ENCODE measurements at places on chromosomes 1 and 21. TPM values are rescaled to one million over a fixed set of nuclear protein-coding genes. Genes with fewer than 3 reads are reported as not detected.
A peak's percentile ranks its signal among the peaks of the same experiment; 100 is the strongest.

DNA sequence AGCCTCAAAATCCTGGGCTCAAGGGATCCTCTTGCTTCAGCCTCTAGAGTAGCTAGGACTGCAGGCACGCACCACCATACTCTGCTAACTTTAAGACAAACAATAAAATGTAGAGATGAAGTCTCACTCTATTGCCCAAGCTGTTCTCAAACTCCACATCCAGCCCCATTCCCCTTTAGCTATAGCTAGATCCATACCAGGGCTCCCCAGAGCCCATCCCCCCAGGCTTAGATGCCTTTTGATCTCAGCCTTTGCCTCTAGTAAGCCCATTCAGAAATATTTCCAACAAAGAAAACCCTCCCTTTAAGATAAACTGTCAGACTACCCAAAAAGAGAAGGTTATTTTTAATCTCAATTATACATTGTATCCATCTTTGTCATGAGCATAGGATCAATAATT is 325.4 kb downstream of the CHRM3 start:
- no peaks in the 10 kb centered on the region for H3K27me3 ChIP-seq
- no peaks in the 10 kb centered on the region for H3K4me1 ChIP-seq
- no peak overlapping the region for H3K27ac ChIP-seq
- DNase-seq: no peak
- no peaks in the 10 kb centered on the region for H3K36me3 ChIP-seq

DNA sequence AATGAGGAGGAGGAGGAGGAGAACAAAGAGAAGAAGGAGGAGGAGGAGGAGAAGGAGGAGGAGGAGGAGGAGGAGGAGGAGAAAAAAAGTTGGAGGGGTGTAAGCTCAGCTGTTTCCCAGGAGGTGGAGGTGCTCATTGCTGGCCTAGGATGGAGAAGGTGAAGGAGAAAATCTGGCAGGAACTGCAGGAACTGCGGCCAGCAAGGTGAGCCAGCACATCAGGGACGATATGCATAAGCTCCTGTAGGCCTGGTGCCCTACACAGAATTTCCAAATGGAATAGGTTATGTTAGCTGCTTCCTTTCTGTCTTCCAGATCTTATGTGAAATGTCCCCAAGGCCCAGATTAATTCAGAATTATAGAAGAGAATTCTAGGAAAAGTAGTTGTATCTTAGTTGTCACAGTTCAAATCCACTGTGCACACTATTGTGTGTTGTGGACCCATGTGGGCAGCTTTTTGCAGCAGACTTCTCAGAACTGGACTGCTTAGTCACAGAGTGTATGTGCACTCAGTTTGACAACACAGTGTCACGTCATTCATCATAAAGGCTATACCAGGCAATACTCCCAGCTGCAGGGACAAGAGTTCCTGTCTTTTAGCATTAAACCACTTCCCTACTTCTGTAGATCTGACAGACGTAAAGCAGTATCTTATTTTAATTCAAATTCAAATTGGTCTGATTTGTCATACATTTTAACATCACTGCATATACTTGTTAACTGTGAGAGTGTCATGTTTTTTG is 303.7 kb downstream of the HLX start:
- no peaks in the 10 kb centered on the region for H3K27me3 ChIP-seq
- H3K27ac ChIP-seq: no peak overlapping the region
- no peak overlapping the region for H3K4me3 ChIP-seq
- no peaks in the 10 kb centered on the region for H3K36me3 ChIP-seq

DNA sequence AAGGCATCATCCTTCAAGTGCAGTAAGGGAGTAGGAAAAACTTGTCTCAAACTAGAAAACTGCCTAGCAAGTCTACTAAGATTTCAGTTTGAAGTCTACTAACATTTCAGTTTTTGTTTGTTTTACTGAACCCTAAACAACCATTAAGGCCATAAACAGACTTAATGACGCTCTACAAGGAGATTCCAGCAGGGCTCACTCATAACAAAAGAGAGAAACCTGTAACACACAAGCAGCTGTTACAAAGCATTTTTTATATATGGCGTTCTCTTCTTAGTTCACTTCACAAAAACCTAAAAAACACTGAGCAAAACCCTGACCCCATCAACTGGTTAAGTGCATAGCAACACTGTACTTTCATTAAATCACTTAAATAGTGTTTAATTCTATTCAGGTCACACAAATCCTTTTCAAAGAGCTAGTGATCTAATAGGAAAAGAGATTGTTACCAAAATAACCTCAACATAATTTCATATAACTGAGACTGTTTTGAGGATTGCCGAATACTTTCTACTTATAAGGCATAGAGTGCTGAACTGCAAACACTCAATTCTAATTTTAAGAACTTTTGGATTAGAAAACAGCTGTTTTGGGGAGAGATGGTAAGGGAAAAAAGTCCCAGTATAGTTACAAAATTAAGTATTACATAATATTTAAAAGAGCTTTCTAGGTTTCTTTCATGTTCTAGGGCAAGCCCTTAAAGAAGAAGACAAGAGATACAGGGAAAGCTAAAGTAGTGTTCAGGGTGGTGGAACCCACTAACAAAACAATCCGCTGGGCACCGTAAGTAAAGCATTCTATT is 1.4 kb downstream of the B3GALNT2 start:
- no peaks in the 10 kb centered on the region for H3K36me3 ChIP-seq
- peaks cover 17% of the 10 kb centered on the region for H3K4me1 ChIP-seq
- H3K27ac ChIP-seq: peak overlapping the region; percentile 100
- no peaks in the 10 kb centered on the region for H3K27me3 ChIP-seq
- peak overlapping the region; percentile 99 for H3K4me3 ChIP-seq

DNA sequence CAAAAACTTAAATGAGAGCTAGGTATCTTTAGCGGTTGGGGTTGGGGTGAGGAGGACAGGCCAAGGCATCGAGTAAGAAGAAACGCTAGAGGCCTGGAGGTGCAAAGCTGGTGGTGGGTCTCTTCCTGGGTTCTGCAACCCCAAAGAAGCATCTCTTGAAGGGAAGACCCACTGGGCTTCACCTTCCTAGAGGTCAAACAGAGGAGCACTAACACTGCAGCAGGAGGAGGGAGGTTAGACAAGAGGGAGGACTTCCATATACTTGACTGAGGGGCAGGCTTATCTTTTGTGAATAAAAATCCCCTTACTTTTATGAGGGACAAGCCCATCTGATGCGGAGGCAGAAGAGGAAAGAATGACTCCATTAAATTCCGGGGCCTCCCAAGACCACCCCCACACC is 2.5 kb downstream of the MEX3A start:
- no peaks in the 10 kb centered on the region for H3K27me3 ChIP-seq
- H3K27ac ChIP-seq: no peak overlapping the region
- H3K36me3 ChIP-seq: no peaks in the 10 kb centered on the region
- no peak overlapping the region for H3K4me3 ChIP-seq
- peaks cover 7% of the 10 kb centered on the region for H3K4me1 ChIP-seq

The NHLH2 gene
- total RNA-seq: not detected

Data from Caco-2 (cell line).